ENCODE measurements at places on chromosomes 16 and 17.

GRCh38 chr16:3934491-3935181 lies 54.1 kb upstream of the CREBBP start:
- no peak for DNase-seq

DNA sequence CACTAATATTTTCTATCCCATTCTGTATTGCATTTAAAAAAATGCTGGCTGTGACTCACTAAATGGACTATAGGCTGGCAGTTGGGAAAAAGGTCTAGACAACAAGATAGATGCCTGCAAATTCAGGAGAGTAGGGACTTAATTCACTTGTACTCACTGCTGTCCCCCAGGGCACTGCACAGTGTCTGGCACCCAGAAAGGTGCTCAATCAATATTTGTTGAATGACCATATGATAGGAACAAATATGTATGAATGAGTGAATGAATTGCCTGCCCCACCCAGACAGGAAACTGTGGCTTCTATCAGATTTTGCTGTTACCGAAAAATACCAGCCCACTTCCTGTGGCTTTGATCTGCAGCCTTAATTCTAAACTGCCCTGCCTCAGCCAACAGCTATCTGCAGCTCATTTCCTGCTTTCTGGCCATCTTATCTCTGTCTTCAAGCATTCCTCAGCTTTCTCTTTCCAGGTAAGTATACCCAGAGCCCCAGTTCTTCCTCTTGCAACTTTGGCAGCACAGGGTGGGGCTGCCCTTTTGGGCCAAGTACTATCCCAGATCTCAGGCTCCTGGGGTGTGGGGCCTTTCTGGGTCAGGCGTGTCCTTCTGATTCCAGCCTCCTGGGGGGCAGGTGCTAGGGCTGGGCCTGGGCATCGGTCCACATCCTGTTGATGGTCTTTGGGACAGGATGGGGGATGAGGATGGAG lies 15.3 kb upstream of the TNS4 start:
- DNase-seq, result peak; percentile 73

- DNase-seq, result no peak
Measured at GRCh38 chr16:15538507-15538906, 104.1 kb downstream of the BMERB1 start.

- DNase-seq, result peak; percentile 21
Measured at GRCh38 chr17:30920282-30920681, 1.5 kb upstream of the ADAP2 start.

- DNase-seq, result no peak
Measured at GRCh38 chr16:84303516-84303915, 8.8 kb downstream of the WFDC1 start.

DNA sequence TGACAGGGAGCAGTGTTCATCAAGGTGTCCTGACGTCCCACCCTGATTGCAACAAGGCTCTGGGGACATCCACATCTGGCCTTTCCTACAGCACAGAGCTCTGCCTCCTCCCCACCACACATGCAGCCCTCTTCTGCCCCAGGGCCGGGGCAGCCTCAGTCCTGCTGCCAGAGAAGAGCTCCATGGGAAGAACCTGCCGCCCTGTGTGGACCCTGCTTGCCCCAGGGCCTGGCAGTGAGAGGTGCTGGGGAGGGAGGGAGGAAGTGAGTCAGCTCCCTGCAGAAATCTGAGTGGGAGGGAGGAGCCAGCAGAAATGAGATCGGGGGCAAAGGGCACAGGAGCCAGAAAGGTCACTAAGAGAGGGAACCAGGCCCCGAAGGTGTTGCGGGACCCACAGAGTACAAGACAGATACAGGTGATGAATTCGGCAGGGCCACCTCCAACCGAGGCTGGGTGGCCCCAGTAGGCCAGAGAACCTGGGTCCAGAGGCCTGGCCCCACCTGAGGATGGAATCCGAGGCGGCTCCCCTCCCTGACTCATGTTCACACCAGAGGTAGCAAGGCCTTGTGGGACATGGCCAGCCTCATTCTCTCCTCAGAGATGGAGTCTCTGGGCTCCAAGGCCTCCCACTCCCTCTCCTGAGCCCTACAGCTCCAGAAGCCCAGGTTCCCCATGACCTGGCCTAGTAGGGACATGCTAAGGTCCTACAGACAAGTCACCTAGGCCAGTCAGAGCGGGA lies 24.8 kb downstream of the MYO18A start:
- peak; percentile 85 for DNase-seq

GRCh38 chr17:65485388-65486299 lies 75.8 kb downstream of the AXIN2 start:
- DNase-seq, result no peak

DNA sequence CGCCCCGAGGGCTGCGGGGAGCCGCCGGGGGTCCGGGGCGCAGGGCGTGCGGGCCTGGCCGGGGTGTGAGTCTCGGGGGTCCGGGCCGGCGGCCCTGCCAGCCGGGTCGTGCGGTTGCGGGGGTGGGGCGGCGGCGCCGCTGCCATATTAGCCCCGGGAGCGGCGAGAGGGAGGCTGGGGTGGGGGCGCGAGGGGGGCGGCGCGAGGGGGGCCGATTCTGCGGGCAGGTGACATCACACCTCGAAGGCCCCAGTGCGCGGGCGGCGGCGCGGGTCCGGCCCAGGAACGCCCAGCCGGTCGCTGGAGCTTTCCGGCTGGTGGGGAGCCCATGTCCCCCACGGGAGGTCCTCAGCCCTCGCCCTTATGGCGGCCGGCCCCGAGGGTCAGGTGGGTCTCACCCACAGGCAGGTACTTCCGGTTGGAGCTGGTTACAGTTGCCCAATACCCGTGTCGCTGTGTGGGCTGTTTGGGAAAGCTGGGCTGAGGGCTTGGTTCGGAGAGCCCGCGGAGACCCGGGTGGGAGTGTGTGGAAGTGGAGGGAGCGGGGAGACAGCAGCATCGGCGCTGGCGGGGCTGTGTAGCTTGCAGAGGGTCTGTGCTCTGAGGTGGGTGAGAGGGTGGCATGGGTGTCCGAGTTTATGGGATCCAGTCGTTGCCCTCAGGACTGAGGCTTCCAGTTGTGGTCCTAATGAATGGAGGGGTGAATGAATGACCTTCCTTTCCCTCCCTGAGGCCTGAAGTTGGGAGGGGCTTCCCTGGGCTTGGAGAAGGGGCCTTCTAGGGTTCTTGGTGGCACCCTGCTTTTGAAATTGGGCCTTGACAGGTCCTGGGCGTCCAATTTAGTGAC lies 804 bp downstream of the ATP6V0C start:
- DNase-seq, result no peak

- DNase-seq, result no peak
Measured at GRCh38 chr17:12406623-12407215, 259.0 kb upstream of the MYOCD start.

DNA sequence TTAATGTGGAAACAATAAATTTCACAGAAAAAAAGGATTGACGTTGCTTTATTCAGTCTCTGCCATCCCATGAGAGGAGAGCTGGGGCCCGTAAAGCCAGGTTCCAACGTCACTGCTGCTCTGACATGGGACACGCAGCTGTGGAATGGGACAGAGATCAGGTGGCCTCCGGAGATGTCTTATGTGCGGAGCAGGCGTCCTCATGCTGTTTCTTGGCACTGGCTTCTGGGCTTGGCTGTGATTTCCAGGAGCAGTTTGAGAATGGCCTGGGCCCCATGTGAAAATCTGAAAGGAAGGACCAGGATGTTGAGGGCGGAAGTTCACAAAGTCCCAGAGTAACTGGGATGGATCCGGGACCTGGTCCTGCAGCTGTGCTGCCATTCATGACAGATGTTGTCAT lies 32.4 kb downstream of the NDEL1 start:
- no peak for DNase-seq

- DNase-seq, result no peak
Measured at GRCh38 chr17:60989379-60989778, 311.7 kb downstream of the BCAS3 start.

DNA sequence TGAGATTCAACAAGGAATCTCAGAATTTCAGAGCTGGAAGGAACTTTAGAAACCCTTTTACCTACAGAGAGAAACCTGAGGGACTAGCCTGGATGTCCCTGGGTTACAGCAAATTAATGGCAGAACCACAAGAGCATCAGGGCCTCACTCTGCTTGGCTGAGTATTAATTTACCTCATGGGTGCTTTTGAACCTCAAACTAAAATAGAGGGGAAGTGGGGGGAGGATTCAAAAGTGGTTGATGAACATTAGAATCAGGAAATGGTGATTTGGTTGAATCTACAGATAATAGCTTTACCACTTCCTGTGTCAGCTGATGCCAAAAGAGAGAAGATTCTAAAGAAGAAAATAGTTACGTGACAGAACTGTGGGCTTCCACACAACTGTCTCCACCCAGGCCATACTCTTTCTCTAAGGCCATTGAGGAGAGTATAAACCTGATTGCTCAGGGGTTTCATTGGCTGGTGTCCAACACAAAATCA lies 11.3 kb upstream of the SKAP1 start:
- DNase-seq, result no peak

- no peak for DNase-seq
Measured at GRCh38 chr17:778096-778495, 4.0 kb downstream of the GLOD4 start.

DNA sequence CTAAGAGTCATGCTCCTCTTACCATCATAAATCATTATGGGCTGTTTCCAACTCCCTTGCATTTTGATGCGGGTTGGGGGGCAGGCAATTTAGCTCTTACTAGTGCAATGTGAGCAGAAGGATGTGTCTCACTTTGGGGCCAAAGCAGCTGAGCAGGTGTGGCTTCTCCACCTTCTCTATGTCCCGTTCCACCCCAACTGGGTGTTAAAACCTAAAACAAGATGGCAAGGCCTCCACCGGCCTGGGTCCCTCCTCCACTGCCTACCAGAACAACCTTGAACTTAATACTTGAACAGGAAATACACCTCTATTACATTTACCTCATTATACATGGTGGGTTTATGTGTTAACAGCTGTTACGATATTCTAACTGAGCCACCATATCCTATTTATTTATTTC lies 52.8 kb downstream of the TOX3 start:
- DNase-seq, result no peak

DNA sequence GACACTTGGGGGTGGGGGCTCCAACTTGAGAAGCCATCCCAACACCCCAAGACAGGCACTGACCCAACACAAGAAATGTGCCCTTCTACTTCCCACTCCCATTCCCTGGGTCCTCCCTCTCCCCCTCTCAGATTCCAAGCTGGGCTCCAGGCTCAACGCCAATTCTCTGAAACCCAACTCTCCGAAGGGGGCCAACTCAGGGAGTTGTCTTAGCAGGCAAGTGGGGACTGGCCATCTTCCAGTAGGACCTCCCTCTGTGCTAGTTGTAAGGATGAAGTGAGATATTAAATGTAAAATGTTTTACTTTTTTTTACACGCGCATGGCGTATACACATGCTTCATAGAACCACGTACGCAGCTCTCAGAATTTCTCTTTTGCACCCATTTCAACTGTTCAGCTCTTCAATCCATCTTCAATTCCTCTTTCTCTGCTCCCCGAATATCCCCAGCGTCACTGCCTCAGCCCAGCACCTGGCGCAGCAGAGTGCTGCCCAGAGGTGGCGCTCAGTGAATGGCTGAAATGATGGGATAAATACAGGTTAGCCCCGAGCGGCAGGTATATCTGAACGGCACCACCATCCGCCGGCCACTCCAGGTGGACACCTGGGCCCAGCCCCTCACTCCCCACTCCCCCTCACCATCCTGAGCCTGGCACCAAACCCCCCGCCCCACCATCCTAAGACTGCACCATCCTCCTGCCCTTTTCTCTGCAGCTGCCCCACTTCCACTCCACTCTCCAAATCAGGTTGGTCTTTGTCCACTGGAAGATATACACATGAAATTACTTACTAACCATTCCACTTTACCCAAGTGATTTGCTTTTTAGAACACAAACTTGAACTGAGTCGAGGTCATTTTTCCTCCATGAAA lies 43.9 kb upstream of the TNRC6C start:
- DNase-seq, result no peak

GRCh38 chr16:57394444-57394843 lies 10.1 kb upstream of the CCL17 start:
- no peak for DNase-seq

DNA sequence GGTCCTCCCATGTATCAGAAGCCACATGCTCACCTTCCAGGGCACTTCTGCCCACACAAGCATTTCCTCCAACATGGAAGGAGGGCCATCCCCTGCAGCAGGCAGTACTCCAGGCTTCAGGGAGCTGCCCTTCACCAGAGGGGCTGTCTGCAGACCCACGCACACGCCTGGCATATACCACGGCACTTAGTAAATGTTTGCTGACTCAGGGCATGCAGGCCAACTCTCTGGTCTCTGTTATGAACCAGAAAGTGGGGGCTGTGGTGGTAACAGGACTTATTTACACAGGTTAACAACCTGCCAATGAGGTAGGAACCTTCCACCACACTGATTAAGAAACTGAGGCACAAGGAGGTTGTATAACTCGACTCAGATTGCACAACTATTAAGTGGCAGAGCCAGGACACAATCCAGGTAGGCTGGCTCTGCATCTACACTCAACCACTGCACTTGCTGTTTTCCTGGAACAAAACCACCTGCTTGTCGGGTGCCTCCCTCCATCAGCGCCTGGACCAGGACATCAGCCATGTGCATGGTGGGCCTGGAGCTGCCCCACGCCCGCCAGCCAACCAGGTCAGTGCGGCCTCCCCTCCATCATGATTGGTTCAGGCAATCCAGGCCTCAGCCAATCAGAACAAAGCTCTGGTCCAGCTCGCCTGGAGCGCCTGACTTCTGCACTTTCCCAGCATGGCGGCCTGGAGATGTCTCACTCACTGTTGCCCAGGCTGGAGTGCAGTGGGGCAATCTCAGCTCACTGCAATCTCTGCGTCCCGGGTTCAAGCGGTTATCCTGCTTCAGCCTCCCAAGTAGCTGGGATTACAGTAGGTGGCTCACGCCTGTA lies 19.2 kb downstream of the ACTG1 start:
- no peak for DNase-seq

GRCh38 chr16:12345349-12345748 lies 368.8 kb downstream of the SNX29 start:
- no peak for DNase-seq

GRCh38 chr17:2213291-2213960 lies 90.2 kb downstream of the SMG6 start:
- no peak for DNase-seq

GRCh38 chr16:71439523-71439922 lies 2.3 kb downstream of the TLE7 start:
- DNase-seq, result no peak

GRCh38 chr17:28446716-28447395 lies 26.6 kb upstream of the SLC13A2 start:
- DNase-seq, result no peak

- no peak for DNase-seq
Measured at GRCh38 chr17:917941-918740, 61.4 kb downstream of the NXN start.

- no peak for DNase-seq
Measured at GRCh38 chr16:22320572-22321339, 23.5 kb downstream of the POLR3E start.

- peak; percentile 96 for DNase-seq
Measured at GRCh38 chr17:68291836-68292688, 767 bp downstream of the ARSG start.

DNA sequence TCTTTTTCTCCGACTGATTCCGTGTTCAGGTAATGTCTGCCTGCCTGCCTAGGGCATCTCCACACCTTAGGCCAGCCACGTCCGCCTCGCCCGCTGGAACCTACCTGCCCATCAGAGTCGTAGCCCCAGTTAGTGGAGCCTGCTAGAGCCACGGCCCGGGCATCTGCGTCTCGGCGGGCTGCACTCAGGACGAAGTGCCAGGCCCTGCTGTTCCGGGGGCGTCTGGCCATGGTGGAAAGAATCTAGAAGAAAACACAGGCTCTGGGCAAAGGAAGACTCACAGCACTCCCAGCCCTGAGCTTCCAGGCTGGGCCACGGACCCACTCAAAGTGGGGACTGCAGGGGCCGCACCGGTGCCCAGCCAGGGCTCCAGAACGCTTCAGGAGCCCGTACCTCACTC lies 1.1 kb downstream of the SPSB3 start:
- no peak for DNase-seq

GRCh38 chr17:77601054-77601979 lies 357.2 kb upstream of the TNRC6C start:
- no peak for DNase-seq
